GM04504 (cell line): ENCODE measurements at places on chromosomes 12 and 14.

- DNase-seq: peak; percentile 63
Observed at GRCh38 chr12:89574736-89575208, 48.9 kb upstream of the POC1B start.

DNA sequence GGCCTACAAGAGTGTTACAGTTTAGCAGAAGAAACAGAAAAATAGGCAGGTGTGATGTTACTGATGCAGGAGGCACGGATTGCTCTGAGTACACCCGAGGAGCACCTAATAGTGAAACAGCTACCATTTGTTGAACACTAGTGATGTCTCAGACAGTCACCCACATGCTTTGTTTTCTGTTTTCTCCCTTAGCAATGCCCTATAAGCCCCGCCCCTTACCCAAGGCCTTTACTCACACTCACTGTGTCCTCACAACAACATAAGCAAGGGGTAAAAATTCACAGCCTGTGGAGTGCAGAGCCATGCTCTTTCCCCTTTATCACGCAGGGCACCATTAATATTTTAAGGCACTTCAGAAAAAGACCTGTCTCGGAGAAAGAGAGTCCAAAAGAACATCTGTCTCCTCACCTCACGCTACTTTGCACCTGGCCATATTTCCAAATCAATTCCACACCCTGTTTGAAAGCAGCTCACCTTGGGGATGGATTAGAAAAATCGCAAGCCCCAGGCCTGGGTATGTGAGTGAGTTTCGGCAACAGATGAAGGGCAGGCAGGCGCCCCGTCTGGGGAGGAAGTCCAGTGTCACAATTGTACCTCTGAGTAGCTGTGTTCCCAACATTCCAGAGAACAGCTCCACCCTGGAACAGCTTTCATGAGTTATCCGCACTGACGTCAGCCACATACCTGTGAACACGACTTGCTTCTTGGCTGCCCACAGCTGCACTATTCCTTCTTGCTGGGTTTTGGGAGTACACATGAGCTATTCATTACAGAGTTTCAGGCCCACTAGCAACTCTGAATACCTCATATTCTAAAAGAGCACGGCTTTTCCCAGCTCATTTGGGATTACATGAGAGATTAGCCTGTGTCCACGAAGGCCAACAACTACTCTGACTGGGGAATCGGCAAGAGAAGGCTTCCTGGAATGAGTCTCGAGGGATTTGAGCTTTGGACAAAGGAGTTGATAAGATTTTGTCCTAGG, 26.0 kb downstream of the MAPK1IP1L start:
- no peak for DNase-seq

DNA sequence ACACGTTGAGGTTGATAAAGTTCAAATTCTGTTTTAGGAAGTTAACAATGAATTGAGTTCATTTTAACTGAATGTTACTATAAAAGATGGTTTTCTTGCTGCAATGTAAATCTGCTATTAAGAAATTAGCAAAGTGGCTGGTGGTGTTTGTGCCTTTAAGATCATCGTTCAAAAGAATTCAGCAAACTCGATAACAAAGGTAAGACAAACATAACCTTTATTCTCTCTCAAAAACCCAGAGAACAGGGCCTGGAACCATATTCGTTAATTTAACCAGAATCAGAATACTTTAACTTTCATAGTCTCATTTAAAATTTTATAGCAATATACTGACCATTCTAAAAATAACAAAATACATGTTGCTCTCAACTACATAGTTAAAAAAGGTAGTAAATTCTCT, 3.4 kb downstream of the TMEM30B start:
- DNase-seq: no peak

GRCh38 chr12:121839106-121839992, 19.3 kb downstream of the HPD start:
- peak; percentile 94 for DNase-seq

DNA sequence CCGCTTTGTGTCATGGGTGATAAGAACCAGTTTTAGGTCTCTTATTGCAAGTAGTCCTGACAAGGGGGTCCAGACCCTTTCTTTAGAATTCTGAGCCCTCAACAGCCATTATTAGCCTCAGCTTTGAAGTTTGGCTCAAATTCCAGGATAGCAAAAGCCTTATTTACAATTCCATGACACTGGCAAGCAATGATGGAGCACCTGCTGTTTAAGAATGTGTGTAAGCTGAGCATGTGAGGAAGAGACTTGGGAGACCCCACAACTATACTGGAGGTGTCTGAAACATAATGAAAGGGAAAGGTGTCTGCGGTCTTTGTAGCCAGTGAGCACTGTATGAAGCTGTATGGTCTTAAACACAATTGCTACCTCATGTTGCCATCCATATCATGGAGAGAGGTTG, 119.8 kb downstream of the TBX5 start:
- no peak for DNase-seq

DNA sequence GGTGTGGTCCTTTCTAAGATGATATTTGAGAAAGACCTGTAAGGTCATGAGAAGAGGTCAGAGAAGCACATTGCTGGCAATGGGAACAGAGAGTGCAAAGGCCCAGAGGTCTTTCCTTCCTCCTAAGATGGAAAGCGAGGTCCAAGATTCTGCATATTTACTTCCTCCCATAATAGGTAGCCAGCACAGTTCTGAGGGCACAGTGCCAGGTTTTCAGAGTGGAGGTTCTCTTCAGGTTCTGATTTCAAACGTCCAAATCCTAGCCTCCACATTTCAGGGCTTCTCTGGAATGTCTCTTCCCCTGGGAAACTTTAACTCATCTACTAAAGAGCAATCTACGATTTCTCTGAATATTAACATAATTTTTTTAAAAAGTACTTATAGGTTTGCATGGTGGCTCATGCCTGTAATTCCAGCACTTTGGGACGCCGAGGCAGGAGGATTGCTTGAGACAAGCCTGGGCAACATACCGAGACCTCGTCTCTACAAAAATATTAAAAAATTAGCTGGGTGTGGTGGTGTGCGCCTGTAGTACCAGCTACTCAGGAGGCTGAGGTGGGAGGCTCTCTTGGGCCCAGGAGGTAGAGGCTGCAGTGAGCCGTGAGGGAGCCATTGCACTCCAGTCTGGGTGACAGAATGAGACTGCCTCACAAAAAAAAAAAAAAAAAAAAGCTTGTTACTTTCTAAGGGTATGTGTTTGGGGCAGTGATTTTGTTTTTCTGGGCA, 526 bp upstream of the MRPL42 start:
- DNase-seq: no peak

DNA sequence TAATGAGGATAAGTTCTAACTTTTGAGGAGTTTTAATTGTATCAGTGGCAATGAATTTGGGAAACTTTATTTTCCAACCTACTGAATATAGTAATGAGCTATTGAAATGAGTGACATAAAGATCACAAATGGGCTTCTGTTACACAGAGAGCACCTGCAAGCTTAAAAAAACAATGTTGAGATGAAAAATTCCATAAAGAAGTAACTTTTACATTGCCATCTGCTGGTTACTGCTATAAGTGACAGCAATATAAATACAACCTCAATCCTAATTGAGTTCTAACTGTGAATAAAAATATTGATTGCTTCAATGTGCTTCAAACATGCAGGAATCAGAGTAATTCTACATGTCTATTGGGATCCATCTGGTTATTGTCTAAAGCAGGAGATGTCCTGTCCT, 14.2 kb downstream of the WIF1 start:
- DNase-seq: no peak

- DNase-seq: no peak
Observed at GRCh38 chr14:59363531-59364226, 101.5 kb downstream of the GPR135 start.

- no peak for DNase-seq
Observed at GRCh38 chr12:130124106-130124505, 38.2 kb upstream of the FZD10 start.

DNA sequence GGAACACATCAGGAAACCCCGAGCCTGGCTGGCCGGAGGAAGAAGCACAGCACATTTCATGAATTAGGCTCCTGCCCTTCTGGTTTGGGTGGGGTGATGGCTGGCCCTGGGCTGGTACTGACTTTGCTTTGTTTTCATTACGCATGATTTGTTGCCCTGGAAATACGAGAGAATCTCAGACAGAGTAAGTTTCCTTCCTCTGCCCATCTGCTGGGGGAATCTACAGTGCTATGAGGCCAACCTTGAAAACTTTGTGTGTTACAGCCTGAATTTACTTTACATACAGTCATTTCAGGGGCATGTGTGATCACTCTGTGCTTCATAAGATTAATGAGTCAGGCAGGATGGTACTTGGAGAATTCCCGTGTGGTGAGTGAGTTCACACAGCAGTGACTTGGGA, 20.5 kb upstream of the SLC5A8 start:
- peak; percentile 42 for DNase-seq

GRCh38 chr12:32437095-32437515, 37.7 kb downstream of the FGD4 start:
- peak; percentile 63 for DNase-seq

DNA sequence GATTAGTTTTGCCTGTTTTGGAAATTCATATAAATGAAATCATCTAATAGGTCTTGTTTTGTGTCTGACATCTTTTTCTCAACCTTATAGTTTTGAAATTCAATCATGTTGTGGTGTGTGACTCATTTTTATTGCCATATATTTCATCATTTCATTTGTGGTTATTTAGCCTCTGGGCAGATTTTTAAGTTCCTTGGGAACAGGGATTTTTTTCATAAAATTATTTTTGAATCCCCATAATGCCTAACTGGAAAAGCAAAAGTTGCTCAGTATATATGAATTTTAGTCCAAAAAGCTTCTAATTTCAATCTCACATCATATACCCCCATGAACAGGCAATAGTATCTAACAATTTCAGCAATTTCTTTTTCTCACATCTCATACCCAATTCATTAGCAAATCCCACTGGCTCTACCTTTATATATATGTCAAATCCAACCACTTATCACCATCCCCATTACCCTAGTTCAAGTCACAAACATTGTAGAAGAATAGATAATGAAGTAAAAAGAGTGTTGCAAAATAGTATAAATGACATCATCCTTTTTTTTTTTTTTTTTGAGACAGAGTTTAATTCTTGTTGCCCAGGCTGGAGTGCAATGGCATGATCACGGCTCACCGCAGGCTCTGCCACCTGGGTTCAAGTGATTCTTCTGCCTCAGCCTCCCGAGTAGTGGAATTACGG, 2.6 kb upstream of the OR6J1 start:
- peak; percentile 51 for DNase-seq

DNA sequence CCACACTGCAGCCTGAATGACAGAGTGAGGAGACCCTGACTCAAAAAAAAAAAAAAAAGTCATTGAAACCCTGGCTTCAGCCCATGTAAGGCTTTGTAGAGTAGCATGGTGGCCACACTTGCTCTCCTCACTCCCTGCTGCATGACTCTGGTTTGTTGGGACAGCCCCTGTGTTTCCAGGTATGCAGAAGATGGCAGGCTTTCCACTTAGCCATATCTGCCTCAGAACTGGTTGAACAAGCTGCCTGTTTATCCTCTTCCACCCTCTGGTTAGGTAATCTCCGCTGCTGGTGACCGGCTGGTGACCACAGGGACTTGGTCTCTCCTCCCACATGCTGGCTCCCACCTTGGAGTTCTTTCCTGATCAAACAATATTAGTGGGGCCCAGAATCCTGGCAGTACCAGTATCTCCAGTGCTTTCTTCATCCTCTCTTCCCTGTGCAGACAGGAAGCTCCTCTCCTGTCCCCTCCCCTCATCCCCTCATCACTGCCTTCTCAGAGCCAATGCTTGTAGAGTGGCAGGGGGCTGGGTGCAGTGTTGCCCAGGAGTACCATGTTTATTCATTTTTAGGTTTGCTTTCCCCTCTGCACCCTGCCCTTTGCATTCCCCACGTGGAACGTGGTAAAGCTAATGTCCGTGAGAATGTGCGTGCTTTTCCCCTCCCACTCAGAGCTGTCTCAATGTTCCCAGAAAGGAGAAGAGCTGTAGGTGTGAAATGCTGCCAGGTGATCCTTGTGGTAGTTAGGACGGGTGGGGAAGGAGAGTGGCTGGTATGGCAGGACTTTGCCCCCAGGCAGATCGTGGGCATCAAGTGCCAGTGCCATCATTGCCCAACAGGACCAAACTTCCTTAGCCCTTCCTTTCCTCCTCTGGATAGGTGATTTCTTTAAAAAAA, 11.3 kb downstream of the ABHD12B start:
- DNase-seq: no peak

DNA sequence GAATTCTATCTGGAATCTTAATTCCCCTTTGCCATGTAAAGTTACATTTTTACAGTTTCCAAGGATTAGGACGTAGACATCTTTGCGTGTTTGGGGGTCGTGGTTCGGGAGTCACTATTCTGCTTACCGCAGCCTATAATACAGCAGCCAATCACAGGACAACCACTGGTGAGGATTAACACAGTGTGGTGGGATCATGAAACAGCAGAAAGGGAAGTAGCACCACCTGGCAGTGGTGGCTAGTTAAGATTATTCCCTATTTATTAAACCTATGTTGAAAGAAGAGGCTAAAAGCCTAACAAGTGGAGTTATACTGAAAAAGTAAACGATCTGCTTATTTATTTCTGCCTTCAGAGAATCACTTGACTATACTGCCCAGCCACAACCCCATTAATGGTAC, 71.7 kb downstream of the IPO8 start:
- no peak for DNase-seq

DNA sequence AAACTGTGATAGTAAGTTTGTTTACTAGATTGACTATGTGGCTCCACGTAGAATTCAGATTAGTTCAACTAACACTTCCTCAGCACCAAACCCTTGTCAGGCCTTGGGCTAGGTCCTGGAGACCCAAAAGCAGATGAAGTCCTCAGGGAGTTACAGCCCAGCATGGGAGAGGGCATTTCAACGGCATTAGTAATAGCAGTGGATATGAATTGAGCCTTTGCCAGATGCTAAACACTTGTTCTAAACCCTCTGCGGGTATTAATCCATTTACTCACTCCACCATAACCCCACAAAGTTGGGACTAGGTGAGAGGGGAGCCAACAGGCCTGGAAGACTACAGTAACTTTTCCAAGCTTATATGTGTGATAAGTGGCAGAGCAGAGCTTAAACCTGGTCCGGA, 714.6 kb downstream of the DIO2 start:
- DNase-seq: no peak

- no peak for DNase-seq
Observed at GRCh38 chr12:71335151-71335962, 104.2 kb upstream of the LGR5 start.

- DNase-seq: no peak
Observed at GRCh38 chr12:128383357-128383937, 116.5 kb downstream of the TMEM132C start.

- DNase-seq: peak; percentile 23
Observed at GRCh38 chr12:42564556-42564955, 25.0 kb downstream of the PRICKLE1 start.

DNA sequence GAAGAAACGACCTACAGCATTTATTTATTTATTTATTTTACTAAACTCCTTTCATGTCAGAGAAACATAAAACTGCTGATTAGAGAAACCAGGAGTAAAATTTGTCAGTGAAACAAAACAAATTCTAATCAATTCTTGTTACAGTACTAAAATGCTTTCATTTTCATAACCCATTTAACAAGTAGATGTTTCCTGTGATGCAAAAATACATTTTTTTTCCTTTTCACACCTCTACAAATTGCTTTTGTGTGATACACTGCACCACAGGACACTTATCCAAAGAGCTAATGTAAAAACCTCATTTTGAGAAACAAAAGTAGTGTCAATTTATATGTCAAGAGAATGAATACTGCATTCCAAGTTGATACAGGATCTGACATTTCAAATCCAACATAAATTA, 155.1 kb downstream of the SYT1 start:
- DNase-seq: no peak

GRCh38 chr12:87585882-87586557, 443.2 kb downstream of the C12orf50 start:
- DNase-seq: no peak
